ENCODE measurements at places on chromosomes 6 and 20. TPM values are rescaled to one million over a fixed set of nuclear protein-coding genes. Genes with fewer than 3 reads are reported as not detected.
A peak's percentile ranks its signal among the peaks of the same experiment; 100 is the strongest.

DNA sequence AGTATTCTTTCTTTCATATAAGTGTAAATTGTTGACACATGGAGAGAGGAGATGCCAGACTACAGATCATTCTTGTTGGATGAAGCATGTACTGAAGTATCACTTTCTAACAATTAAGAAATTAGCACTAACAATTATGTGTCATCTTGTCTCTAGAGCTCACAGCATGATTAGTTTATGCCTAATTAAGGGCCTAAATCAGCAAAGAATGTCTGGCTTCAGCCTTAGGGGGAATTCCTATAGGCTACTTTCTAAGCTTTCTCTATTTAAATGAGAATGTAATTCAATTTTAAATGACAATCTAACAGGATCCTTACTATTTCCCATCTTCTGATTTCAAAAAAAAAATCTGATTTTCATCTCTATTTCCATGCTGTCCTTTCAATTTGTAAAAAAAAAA, 371.0 kb downstream of the EPHA7 start:
- DNase-seq: no peak

- DNase-seq: no peak
Measured at GRCh38 chr6:168097621-168098430, 18.8 kb upstream of the FRMD1 start.

GRCh38 chr20:58457083-58457695, 58.0 kb downstream of the APCDD1L start:
- DNase-seq: no peak

- no peak for DNase-seq
Measured at GRCh38 chr6:97586344-97586743, 303.3 kb upstream of the MMS22L start.

DNA sequence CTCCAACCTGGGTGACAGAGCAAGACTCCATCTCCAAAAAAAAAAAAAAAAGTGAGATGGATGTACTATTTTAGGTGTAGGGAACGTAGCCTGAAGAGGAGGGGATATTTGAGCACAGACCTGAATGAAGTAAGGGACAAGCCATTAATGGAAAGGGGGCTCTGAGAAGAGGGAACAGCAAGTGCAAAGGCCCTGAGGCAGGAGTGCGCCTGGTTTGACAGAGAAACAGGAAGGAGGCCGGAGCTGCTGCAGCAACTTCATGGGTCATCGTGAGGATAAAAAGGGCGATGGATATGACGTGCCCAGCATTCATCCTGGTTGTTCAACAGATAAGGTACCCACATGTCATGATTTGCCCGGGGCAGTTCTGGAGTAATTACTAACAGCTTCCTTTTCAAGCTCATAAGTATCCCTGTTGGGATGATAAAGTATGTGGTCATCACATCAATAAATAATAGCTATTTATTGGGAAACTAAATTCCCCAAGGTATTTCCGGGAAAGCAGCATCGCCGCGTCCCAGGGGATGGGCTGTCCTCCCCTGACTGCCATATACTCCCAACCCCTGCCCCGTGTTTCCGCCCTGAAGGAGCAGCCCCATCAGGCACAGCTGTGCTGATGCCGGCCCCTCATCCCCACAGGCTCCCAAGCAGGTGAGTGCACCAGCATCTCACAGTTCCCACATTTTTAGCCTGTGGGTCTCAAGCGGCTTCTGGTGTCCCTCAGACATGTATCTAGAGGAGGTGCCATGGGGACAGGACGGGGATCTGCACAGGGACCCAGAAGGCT, 43.4 kb downstream of the DLGAP4 start:
- DNase-seq: no peak

DNA sequence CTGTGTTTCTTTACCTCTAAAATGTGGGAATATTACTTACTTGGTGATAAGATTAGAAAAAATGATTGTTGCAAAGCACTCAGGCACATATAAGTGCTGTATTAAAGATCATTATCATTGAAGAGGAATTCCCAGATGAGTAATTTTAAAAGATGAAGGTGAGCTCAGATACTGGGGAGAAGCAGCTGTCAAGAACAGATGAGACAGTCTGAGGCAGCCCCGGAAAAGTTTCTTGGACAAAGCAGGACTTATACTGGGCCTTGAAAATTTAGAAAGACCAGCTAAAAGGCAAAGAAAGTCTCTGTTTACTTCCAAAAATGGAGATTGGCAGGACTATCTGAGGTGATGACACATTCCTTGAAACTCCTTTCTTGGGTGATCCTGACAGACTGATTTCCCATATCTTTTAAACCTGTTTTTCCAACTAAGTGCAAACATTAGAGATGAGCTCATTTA, 93.8 kb upstream of the MARCKS start:
- no peak for DNase-seq

- DNase-seq: peak; percentile 86
Measured at GRCh38 chr20:1802385-1803060, 92.7 kb upstream of the SIRPA start.

- no peak for DNase-seq
Measured at GRCh38 chr20:48332555-48332954, 495.2 kb downstream of the PREX1 start.

GRCh38 chr6:163952005-163952404, 537.5 kb downstream of the QKI start:
- no peak for DNase-seq

GRCh38 chr6:3484192-3484591, 27.3 kb upstream of the SLC22A23 start:
- no peak for DNase-seq

- DNase-seq: no peak
Measured at GRCh38 chr6:109237077-109237985, 142.0 kb downstream of the CEP57L1 start.

DNA sequence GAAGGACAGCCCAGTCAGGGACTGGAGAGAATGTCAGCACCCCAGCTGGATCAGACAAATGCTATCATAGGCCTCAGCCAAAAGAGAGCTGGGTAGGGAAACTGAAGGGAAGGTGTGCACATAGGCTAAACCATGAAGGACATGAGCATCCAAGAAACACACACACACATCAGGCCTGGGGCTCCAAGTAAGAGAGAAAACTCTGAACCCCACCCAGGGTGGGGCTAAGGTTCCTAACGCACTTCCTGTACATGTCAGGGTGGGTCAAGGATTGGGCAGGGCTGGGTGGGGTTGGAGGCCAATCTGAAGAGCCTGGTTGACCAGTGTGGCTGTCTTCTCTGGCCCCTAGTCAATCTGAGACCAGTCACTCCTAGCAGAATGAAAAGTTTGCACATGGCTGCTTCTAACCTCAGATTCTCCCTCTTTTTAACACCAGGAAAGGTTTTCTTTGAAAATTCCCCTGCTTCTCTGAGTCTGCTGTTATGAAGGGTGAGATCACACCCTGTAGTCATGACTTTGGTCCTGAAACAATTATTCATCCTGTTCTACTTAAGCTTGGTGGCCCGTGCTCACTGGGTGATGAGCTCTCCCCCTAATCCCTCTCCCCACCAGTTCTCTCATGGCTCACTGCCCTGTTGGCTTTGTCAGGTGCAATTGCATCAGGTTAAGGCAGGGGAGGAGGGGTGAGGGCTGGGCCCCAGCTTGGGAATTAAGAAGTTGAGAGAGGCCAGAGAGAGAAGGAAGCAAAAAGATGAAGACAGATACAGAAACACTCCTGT, 88.4 kb downstream of the MAFB start:
- DNase-seq: no peak

The CDH4 gene
- total RNA-seq: 0.23 TPM

The PAQR8 gene
- total RNA-seq: 5.8 TPM

The LGSN gene
- total RNA-seq: 0.38 TPM

The BEND6 gene
- total RNA-seq: 1.2 TPM

The RPS21 gene
- 1,050 TPM for total RNA-seq

All from upper lobe of right lung (tissue), 1 donor.